ENCODE measurements at places on chromosomes 7 and 10.

- no peak for DNase-seq
Observed at GRCh38 chr7:151902311-151902710, 25.4 kb upstream of the PRKAG2 start.

DNA sequence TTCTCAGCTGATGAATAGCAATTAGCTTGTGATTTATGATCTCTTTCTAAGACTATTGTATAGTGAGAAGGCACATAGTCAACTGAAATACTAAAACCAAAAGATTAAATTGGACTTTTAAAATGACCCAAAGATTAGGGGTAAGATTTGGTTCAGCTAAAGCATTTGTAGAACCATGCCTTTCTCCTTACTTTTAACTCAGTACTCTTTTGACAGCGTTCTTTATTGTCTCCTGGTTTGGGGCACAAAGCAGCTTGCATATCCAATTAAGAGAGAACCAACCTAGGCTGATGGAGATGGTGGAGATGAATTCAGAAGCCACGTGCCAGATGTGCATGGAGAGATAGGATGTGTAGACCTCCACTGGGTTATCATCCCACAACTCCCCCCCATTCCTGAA is 45.8 kb downstream of the FHIP2A start:
- DNase-seq = no peak

GRCh38 chr7:26662646-26663045 is 201.7 kb downstream of the SKAP2 start:
- no peak for DNase-seq

DNA sequence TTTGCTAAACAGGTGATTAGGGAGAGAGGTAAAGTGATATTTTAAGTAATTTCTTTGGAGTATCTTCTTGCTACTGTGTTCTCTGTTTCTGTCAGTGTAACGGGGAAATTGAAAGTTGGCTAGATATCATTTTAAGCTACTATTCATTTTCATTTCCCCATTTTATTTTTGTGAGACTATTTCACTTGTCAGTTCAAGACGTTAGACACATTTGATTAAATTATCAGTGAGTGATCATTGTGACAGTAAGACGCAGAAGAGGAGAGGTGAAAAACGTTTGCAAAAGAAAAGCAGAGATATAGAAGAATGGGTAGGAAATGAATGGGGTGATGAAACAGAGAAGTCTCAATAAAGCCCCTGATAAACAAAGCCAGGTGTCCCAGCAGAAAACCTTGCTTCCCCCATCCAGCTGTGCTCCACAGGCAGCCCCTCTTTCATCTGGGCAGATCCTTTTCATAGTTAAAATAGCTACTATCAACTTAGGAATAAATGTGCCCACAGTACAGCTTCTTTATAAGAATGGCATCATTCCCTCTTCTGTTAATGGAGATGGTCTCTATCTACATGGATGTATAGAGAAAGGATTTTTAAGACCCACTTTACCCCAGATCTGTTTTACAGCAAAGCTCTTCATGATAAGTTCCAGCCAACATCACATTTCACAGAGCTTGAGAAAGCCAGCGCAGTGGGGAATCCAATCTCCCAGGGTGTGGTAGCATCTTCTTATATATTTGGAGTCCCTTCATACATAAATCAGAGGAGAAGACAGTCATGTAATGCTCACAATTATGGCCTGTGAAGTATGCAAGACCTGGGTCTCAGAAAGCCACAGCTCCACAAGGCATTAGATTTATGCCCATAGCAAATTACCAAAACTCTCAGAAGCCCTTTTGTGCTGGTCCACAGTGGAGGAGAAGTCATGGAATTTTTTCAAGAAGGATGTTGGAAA is 138.1 kb upstream of the ITGB1 start:
- DNase-seq = no peak

DNA sequence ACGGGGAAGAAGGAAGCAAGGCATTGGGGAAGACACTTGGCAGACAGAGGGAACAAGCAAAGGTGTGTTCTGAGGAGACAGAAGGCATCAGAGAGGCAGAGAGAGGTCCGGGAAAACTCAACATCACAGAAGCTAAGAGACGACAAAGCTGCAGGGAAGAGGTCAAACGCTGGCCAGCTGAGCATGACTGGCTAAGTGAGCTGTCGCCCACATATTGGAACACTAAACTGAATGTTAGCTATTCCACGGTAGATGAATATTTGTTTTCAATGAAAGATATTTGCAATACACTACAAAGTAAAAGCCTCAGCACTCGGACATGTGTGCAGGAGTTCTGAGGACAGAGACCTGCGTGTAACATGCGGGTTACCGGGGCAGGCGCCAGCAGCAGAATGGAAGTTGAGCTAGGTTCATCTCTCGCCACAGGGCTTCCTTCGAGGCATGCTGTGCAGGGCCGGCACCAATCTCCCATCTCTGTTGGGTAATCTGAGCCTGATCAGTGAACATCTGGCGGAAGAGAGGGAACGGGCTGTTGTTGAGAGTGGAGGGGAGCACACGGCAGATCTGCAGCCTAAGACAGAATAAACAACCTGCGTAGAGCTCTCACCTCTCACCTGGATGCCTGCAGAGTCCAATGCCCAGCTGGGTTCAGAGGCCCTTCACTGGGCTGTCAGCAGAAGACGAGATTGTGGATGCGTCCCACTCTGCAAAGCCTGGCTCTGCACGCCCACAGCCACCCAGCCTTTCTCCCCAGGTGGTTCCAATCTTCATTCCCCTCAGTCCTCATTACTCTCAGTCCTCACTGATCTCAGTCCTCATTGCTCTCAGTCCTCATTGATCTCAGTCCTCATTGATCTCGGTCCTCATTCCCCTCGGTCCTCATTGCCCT is 35.9 kb downstream of the INSIG1 start:
- no peak for DNase-seq

GRCh38 chr7:157072361-157072760 is 61.9 kb upstream of the MNX1 start:
- no peak for DNase-seq

GRCh38 chr10:132229834-132230556 is 43.2 kb downstream of the DPYSL4 start:
- DNase-seq = no peak

DNA sequence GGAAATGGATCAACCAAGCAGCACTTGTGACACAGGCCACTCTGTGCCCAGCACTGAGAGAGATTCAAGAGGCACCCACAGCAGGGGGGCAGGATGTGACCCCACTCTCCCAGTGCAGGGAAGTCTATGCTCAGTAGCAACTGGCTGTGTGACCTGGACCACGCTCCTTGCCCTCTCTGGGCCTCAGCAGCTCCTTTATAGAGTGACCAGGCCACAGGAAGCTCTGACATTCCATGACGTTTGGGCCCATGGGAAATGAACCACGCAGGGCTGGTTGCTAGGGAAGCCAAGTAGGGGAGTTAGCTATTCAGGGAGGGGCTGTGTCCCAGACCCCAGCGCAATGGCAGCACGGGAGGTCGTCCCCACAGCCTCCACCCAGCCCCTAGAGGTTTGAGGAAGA is 232.6 kb downstream of the USP6NL start:
- DNase-seq = no peak

DNA sequence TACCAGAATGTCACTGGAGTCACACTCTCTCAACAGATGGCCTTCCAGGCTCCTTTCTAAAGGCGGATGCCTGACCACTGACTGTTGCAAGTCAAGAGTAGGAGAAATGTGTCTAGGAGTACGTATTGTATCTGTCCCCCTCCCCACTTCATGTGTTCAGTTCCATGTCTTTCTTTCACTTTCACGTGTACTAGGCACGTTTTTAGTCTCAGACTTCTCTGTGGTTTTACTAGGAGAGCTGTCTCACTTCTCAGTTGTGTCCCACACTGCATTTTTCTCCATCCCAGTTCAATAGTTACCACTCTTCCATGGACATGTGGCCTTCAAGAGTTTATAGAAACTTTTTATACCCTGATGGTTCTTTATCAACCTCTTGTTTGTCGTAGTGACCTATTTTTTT is 893.0 kb downstream of the NRG3 start:
- no peak for DNase-seq

DNA sequence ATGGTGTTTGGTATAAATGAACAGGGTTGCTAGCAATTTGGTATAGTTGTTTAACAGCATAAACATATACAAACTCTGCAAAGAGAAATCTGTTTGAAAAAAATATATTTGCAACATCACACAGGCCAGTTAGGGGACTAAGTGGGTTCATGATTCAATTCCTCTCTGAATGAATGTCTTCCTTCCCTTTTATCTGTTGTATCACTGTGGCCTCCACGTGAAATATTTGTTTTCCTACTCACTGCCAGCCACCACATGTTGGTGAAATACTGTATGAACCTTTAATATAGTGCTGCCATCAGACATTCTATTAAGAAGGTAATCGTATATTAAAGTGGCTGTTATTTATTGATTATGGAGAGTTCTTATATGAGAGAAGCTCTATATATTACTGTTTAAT is 157.0 kb downstream of the ARID5B start:
- no peak for DNase-seq

DNA sequence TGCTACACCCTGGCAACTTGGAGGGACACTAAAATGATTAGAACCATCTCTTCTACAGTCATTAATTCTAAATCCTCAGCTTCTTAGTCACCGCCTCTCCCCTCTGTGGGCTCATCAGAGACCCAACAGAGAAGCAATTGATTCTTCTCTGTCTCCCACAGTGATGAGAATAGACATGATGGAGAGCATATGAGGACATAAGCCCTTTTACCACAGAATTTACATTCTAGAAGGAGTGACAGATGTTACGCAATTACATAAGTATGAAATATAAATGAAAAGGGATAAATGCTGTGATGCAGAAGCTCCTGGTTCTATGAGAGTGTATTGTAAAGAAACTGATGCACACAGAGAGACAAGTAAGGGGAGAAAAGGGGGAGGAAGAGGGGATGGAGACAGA is 18.1 kb upstream of the ABCB5 start:
- DNase-seq = no peak

DNA sequence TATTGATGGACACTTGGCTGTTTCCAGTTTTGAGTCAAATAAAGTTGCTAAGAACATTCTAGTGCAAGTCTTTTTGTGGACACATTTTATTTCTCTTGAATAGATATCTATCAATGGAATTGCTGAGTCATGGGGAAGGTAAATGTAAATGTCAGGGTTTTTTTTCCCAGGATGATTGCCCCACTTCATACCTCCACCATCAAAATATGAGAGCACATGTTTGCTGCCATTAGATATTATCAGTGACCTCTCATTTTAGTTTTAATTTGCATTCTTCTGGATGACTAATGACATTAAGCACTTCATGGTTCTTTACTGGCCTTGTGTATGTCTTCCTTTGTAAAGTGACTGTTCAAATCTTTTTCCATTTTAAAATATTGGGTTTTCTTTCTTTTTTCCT is 45.7 kb downstream of the PAPSS2 start:
- no peak for DNase-seq

GRCh38 chr10:27857616-27858015 is 112.0 kb upstream of the MKX start:
- DNase-seq = no peak

GRCh38 chr7:35647171-35647574 is 47.8 kb downstream of the HERPUD2 start:
- no peak for DNase-seq

DNA sequence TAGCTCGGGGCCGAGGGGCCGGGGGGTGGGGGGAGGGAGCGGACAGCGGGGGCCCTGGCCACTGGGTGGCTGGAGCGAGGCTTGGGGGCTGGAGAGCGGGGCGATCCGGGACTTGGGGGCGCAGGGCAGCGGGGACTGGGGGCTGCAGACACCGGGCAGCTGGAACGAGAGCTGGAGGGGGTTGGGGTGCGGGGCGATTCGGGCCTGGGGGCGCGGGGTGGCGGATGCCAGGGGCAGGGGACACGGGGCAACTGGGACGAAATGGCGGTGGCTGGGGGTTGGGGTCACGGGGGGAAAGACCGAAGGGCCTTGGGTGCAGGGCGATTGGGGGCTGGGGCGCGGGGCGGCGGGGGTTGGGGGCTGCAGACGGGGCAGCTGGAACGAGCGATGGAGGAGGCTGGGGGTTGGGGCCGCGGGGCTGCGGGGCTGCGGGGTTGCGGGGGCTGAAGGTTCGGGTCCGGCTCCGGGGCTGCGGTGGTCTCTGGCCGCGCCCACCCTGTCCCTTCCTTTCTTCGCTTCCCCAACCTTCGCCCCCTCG is 590 bp downstream of the COL26A1 start:
- DNase-seq = no peak

GRCh38 chr10:978826-979421 is 9.3 kb upstream of the GTPBP4 start:
- DNase-seq = no peak

GRCh38 chr7:121449329-121449728 is 53.2 kb upstream of the FAM3C start:
- no peak for DNase-seq

GRCh38 chr10:108556186-108556585 is 1367.1 kb downstream of the XPNPEP1 start:
- no peak for DNase-seq

DNA sequence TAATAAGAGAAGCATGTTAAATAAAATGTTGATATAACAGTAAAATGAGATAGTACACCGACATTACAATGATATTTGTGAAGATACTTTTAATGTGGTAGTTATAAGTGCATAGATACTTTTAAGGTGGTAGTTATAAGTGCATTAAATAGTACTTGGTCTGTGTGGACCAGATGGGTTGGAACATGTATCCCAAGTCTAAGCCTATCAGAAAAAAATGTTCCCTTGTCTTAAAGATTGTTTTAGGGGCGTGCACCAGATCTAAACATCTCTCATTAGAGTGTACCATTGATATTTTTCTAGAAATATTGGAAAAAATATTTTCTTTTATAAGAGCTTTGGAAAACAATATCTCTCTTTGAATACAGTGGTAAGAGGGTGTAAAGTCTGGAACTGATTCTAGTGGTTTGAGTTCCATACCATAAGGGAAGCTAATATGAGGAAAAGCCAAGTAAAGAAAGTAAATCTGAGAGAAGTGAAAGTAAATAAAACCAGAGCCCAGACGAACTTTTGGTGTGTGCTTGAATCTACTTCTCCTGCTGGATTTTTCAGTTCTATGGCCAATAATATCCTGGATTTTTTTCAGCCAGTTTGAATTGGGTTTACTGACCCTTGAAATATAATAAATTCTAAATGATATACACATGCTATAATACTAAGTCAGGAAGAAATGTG is 175.3 kb downstream of the MBL2 start:
- no peak for DNase-seq

DNA sequence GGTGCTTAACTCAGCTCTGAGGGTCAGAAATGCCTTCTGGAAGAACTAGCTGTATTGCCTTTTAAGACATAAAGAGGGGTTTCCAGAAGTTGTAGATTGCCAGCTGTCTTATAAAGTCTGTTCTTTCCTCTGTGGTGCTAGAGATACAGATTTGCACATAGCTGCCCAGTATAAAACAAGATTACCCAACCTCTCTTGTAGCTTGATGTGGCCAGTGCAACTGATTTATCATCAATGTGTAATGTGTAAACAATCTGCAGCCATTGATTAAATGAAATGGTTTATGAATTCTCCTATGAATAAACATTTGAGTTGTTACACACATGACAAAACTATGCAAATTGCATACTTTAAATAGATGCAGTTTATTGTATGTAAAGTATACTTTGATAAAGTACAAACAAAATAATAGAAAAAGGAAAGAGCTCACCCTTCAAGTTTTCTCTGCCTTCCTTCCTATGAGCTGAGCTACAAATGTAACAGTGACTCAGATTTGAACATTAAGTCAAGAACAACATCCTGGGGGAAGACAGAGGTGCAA is 195.2 kb downstream of the TMEM26 start:
- no peak for DNase-seq
